ENCODE measurements at places on chromosomes 16 and 17. TPM values are rescaled to one million over a fixed set of nuclear protein-coding genes. Genes with fewer than 3 reads are reported as not detected.

GNGT2 gene
- 0.60 TPM for total RNA-seq

EVPL gene
- not detected for total RNA-seq

TMEM204 gene
- not detected for total RNA-seq

PCGF2 gene
- total RNA-seq = 7.6 TPM

KIF2B gene
- total RNA-seq = not detected

ITGA2B gene
- total RNA-seq = 0.68 TPM

KRTAP2-3 gene
- total RNA-seq = not detected
